Hepatic stellate cell (primary cell): ENCODE measurements at places on chromosomes 3 and 15.

DNA sequence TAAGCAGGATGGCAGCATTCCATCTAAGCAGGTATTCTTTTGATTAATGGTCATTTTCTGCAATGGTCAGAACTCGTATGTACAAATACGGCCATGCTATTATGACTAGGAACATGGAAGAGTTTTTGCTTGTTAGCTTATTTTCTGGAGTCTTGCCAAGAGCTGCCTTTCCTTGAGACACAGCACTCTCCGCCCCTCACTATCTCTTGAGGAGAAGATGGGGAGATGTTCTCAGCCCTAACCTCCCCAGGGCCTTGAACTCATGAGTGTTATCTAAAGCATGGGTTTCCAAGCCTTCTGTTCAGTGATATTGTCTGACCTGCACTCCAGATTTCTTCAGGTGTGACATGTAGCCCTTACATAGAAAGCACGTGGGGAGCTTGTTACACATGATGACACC lies 65.9 kb upstream of the ACTC1 start:
- no peak for DNase-seq

- DNase-seq, result peak; percentile 68
Observed at GRCh38 chr15:29668120-29668602, 154.1 kb downstream of the TJP1 start.

DNA sequence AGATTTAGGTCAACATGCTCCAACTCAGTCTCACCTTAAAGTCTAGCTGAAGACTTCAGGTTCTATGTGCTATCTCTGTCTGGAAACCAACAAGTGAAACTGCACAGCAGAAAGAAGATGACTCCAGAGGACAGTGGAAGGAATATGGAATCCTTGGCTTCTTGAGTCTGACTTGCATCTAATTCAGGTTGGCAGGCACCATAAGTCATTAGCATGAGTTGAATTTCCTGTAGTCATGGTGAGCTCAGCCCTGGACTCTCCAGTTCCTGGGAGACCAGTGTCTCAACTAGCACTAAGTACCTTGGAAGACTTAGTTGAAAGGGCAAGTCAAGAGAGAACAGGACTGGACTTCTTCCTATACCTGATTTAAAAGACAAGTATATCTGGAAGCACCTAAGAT lies 129.7 kb downstream of the DTWD1 start:
- no peak for DNase-seq

DNA sequence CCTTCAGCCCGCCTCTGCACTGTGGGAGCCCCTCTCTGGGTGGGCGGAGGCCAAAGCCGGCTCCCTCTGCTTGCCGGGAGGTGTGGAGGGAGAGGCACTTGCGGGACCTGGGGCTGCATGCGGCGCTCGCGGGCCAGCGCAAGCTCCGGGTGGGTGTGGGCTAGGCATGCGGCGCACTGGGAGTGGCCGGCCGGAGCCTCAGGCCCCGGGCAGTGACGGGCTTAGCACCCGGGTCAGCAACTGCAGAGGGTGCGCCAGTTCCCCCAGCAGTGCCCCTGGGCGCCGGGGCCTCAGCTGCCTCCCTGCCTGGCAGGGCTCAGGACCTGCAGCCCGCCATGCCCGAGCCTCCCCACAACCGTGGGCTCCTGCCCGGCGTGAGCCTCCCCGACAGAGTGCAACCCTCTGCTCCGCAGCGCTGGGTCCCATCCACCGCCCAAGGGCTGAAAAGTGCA lies 98.9 kb upstream of the POU1F1 start:
- no peak for DNase-seq

- no peak for DNase-seq
Observed at GRCh38 chr3:50606596-50606995, 5.0 kb downstream of the CISH start.

DNA sequence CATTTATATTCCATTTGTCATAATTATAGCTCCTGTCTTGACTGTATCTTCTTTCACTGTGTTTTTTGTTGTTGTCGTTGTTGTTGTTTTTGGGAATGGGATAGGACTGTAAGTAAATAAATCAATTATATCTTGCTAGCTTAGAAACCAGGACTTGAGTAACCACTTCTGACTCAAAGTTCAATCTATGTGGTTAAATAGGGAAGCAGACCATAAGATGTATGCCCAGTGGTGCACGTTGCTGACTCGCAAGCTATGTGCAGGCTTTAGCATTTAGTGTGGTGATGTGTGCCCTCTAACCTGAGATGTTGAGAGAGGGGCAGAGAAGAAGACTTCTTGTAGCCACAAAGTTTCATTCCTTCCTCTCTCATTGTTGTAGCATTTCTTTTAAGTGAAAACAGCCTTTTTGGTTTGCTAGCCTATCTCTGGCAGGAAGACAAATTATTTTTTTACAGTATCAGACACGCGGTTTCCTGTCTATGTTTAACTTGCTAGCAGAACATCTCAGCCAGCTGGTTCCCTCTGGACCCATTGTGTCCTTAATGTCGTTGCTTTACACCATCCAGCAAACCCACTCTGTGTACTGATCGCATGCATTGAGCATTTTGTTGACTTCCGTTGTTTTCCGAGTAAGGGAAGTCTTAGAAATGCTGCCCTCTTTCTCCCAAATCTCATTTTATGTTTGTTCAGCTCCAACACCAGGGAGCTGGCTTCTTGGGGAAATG lies 52.1 kb downstream of the TGFBR2 start:
- DNase-seq, result peak; percentile 14

GRCh38 chr15:78075490-78076230 lies 1.9 kb downstream of the TBC1D2B start:
- DNase-seq, result peak; percentile 75

- no peak for DNase-seq
Observed at GRCh38 chr3:159830523-159831154, 158.0 kb upstream of the IL12A start.

DNA sequence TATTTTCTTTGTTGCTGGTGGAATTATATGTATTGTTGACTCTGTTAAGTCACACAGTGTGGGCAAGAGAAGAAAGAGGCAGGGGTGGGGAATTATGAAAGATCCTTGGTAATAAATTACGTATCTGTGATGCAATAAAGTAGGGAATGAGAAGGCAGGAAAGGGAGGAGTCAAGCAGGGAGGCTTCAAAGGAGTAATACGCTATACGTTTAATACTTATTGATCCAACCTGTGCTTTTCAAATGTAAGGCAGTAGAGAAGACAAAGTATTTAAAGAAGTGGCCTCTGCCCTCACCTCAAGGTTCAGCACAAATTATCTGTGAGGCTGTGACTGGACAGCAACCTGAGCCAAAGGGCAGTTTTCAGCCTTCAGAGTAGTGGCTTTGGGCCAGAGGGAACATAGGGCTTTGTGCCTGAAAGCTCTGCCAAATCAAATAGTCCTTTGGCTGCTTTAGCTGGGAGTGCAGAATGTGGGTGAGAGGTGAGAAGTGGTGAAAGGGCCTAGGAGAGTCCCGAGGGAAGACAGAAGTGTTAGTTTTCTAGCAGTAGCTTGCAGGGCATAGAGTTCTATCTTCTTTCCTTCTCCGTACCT lies 1.2 kb upstream of the PLIN1 start:
- no peak for DNase-seq

GRCh38 chr15:52199271-52199670 lies 8.1 kb upstream of the GNB5 start:
- DNase-seq, result no peak

- DNase-seq, result no peak
Observed at GRCh38 chr15:40121911-40122638, 13.4 kb upstream of the BMF start.

GRCh38 chr3:133393691-133394474 lies 6.0 kb upstream of the BFSP2 start:
- DNase-seq, result no peak

- DNase-seq, result no peak
Observed at GRCh38 chr3:140223631-140224030, 288.6 kb downstream of the CLSTN2 start.

DNA sequence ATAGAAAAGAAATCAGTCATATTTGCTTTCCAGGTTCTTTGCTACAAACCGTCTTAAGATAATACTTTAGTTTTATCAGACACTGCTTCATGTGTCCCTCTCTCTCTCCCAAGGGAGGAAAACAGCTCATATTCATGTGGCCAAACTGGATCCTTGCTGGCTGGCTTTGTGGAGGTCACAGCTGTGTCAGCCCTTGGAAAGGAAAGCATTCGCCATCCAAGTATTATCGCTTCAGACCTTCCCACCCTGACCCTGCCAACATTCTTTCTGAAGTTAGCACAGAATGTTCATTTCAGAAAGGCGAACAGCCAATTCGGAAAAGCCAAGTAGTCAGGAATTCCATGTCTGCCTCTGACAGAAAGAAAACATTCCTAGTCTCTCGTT lies 213.6 kb downstream of the FEZF2 start:
- DNase-seq, result peak; percentile 26

GRCh38 chr3:114496874-114497273 lies 203.0 kb downstream of the TIGIT start:
- DNase-seq, result no peak

DNA sequence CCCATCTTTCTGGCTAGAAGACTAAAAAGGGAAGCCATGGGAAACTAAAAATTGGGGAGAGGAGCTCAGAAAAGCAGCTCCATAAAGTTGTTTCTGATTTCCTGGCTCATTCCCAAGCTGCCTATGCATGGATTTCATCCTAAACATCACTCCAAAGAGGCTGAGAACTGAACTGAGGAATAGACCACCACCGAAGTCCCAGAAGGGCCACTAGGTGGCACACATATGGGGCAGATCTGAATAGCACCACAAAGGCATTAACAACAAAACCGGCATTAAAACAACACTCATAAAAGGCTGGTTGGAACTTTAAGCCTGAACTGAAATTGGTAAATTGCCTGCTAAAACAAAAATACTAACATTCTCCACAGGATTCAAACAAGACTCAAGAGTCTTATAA lies 106.3 kb downstream of the PLD1 start:
- peak; percentile 29 for DNase-seq

DNA sequence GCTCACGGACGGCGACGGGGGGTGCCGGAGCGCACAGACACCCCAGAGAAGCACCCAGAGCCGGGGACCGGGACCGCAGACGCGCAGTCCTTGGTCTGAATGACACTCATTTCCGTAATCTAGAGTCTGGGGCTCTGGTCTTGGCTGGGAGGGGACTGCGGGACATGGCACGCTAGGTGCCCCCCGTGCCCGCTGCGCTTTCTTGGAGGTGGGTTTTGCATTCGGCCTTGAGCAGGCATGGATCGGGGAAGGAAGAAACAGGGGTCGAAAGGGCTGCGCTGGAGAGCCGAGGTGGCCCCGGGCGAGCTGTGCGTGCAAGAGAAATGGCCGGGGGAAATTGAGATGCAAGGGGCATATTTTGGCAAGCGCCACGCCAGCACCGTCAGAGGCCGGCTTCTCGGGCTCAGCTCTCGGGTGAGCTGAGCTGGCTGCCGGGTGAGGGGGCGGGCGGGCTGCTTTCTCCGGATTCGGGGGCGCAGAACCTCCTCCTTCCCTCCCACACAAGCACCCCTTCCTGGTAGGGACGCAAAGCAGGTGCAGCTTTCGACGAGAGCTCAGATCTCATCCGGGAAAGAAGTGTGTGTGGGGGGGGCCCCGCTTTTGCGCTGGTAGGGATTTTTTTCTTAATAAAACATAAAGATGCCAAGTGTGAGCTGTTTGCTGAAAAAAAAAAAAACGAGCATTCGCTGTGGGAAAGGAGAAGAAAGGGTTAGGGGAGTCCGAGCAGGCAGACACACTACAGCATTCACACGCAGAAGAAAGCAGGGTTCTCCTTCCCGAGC lies 963 bp upstream of the NTRK3 start:
- no peak for DNase-seq

GRCh38 chr15:47951781-47952180 lies 169.0 kb upstream of the SLC24A5 start:
- DNase-seq, result no peak

DNA sequence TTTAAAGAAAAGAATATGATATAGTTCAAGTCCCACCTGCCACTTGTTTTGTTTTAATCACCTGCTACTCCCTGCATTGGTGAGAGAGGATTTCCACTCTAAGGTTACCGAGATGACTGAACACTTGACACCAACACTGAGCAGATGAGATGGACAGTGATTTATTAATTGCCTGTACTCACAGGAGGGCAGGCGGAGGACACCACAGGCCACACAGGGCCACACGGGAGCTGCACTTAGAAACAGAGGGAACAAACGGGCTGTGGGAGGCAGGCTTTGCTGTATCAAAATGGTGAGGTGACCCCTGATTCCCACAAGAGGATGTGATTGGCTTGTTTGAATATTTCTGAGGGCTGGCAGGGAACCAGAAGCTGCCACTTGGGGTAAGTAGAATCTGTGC lies 10.8 kb downstream of the MINAR1 start:
- no peak for DNase-seq
